Liver (tissue), 10 donors: ENCODE measurements at places on chromosomes 2 and 18. TPM values are rescaled to one million over a fixed set of nuclear protein-coding genes. Genes with fewer than 3 reads are reported as not detected.

GRCh38 chr2:41241325-41242000, 789.6 kb upstream of the SLC8A1 start:
- DNase-seq = no peak
- H3K4me3 ChIP-seq = no peak overlapping the region
- H3K27ac ChIP-seq = no peak overlapping the region
- H3K36me3 ChIP-seq = no peaks in the 10 kb centered on the region
- no peaks in the 10 kb centered on the region for H3K27me3 ChIP-seq

DNA sequence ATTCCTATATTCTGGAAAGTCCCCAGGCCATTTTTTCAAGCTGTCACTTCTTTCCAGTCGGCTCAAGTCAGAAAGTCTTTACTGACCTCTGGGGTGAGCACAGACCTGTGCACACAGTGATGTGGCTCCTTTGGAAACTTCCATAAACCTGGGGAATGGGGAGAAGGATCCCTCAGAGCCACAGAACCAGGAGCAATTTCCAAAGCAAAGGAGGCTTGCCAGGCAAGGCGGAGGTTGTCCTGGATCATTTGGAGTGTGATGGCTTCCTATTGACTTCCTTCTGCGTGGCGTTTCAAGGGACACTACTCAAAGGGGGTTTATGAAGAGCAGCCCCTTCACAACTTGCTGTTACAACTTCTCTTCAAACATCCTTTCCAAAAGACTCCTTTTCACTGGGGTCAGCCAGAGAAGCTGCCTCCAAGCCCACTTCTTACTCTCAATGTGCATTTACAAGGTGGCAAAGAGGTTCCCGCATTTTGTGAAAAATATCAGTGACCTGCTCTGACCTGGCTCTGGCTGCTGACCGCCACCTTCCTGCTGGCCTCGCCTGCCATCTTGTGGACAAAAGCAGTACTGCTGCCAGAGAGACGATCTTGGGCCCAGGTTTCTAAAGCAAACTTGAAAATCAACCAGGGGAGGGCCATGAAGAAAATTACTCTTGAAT, 18.2 kb upstream of the TMEM247 start:
- no peaks in the 10 kb centered on the region for H3K36me3 ChIP-seq
- H3K4me1 ChIP-seq = peaks cover 10% of the 10 kb centered on the region
- no peaks in the 10 kb centered on the region for H3K27me3 ChIP-seq

KLHL29 gene
- total RNA-seq = 2.3 TPM

AGAP1 gene
- total RNA-seq = 5.0 TPM

CXCR1 gene
- 0.33 TPM for total RNA-seq
